ENCODE measurements at places on chromosomes 5 and 9.
A peak's percentile ranks its signal among the peaks of the same experiment; 100 is the strongest.

DNA sequence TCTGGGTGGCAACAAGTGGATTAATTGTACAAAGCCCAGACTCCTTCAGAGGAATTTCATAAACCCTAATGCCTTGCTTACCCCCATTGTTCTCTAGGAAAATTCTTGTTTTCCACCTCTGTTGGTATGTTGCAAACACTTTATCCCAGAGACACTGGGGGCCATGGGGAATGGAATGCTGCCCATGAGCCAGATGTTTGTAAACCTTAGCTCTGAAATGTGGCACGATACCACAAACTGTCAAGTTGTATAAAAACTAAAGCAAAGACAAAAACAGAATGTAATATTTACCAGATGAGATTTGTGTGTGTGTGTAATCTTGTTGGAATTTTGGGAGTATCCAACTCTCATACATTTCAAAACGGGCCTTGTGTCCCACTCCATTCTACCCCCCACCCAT is 465.0 kb downstream of the EBF1 start:
- no peak for DNase-seq

GRCh38 chr9:91583966-91584365 is 160.3 kb upstream of the NFIL3 start:
- DNase-seq: no peak

DNA sequence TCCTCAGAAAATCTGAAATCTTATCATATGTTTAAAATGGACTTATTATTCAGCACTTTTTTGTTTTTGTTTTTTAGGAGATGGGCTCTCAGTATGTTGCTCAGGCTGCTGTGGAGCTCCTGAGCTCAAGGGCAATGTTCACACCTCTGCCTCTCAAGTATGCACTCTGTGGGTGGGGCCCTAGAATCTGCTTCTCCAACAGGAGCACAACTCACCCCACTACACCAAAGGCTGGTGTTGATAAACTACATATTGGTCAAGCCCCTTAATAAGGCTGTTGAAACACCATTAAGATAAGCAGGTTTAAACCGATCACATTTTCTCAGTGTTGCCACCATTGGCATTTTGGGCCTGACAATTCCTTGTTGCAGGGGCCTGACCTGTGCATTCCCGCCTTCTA is 131.6 kb downstream of the FANCC start:
- no peak for DNase-seq

DNA sequence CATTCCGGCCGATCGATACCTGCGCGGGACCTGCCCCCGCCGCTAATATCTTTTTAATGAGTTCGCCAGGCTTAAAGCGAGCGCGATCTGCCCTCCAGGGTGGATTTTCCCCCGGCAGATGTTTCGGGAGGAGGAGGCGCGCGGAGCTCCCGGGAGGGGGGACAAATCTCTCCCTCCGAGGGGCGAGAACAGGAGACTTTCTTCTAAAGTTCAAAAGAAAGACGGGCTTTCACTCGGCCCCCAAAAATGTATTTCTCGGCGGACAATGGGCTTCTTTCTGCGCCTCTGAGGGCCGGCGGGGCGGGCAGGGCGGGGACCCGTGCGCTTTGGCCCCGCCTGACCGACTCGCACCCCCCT is 4.1 kb upstream of the PRDM12 start:
- no peak for DNase-seq

- no peak for DNase-seq
These were observed 338.0 kb downstream of the NSG2 start for GRCh38 chr5:174383210-174384167.

GRCh38 chr5:144549580-144549979 is 378.9 kb downstream of the KCTD16 start:
- peak; percentile 77 for DNase-seq

- no peak for DNase-seq
These were observed 61.7 kb downstream of the LIFR start for GRCh38 chr5:38494763-38495162.

DNA sequence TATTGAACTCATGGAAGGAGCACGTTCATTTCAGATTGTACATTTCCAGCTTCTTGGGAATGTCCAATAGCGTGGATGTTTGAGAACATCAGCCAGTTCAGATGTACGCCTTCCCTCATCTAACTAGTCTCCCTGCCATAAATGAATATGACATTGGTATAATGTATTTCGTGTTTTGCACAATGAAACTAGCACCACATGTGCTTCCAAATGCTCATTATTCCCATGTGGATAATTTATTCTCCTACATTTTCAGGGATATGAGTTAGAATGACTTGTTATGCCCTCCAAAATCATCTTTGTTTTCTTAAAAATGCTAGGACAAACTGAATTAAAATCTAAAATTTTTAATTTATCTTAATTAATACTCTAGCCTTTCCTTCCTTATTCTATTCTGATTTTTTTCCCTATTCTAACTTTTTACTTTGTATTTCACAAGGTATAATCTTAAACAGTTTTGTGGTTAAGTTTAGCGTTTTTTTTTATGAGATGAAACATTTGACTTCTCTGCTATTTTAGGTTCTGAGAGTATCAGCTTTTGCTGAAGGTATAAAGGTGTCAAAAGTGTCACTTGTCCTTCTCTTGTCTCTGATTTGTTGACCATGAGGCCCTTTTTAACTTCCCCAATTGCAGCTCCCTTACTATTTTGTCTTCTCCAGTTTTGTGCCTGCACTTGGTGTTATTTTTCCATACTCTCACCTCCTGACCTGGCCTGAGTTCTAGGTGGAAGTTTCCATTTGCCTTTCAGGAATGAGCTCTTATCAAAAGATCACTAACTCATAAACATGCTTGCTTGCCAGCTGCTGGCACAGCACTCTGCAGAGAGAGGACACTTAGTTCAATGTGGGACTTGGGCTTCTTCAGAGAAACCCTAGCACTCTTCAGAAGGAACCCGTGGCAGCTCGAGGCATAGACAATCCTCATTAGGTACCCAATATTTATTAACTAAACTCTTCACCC is 106.8 kb downstream of the FRMD3 start:
- DNase-seq: peak; percentile 10

GRCh38 chr9:8856396-8857067 is 1057.0 kb upstream of the DMAC1 start:
- DNase-seq: no peak

DNA sequence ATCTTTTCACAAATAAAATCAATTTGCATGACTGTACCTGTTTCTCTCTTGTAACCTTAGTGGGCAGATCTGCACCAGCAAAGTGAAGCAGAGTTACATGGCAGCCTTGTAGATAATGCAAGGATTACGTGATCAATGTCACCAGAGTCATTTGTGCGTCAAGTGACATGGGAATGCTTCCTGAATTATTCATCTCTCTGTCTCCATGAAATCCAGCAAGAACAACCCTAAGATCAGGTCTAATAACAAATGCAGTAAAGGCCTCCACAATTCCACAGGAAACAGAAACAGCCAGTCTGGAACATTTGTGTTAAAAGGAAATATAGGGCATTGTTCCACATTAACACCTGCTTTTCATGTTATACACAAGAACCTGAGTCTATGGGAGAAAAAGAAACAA is 7.8 kb downstream of the GZMA start:
- no peak for DNase-seq

DNA sequence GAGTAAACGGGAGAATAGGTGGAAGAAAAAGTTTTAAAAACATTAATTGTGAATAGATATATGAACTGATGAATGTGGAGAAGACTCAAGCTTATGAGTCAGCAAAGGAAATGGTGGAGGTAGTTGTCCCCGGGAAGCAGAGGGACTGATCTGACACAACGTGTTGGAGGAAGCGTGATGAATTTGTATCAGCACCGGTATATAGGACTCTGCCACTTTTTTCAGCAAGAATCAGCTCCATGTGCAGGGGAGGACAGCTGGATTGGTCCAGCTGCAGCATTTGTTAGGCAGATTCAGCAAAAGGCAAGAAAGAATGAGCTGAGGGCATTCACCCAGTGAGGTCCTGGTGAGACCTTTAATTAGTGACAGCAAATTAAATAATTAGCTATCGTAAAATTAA is 276.0 kb downstream of the TENT4A start:
- no peak for DNase-seq

DNA sequence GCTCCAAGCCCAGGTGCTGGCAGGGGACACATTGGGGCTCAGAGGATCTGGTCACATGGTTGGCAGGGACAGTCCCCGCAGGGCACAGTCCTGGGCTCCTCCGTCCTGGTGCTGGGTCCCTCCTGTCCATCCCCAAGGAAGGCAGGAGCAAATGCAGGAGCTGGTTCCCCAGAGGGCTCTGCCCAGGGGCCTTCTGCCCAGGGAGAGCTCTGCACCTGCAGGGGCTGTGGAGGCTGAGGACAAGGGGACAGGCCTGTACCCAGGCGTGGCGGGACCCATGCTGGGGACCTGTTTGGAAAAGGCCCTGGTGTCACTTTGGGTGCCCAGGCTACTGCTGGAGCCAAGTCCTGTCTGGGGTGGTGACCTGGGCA is 7.2 kb downstream of the SPATA31E1 start:
- no peak for DNase-seq

DNA sequence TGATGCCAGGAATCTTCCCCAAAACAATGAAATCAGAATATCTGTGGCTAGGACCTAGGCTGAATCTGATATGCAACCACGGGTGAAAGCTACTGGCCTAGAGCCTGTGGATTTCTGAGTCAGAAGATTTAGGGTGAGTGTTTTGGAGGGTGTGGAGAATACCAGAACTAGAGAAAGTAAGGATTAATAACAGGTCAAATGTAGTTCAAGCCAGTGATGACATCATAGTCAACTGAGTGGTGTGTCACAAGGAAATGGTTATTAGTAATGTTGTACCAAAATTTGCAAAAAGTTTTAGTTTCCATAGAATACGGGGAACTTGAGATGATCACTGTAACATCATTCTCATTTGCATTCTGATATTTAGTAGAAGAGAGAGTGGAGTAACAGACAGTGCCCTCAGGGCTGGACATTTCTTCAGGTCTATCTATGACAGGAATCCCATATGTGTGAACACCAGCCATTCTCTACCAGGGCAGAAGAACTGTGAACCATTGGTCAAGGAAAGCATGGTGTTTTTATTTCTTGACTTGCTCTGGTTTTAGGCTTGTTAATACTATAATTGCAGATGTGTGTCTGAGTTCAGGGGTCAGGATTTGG is 3.7 kb downstream of the GALNT12 start:
- DNase-seq: peak; percentile 82

GRCh38 chr9:104080983-104081382 is 13.1 kb upstream of the SMC2 start:
- no peak for DNase-seq

GRCh38 chr5:4042311-4042710 is 446.7 kb downstream of the IRX1 start:
- no peak for DNase-seq

GRCh38 chr9:34256104-34256503 is 73.0 kb downstream of the KIF24 start:
- no peak for DNase-seq

DNA sequence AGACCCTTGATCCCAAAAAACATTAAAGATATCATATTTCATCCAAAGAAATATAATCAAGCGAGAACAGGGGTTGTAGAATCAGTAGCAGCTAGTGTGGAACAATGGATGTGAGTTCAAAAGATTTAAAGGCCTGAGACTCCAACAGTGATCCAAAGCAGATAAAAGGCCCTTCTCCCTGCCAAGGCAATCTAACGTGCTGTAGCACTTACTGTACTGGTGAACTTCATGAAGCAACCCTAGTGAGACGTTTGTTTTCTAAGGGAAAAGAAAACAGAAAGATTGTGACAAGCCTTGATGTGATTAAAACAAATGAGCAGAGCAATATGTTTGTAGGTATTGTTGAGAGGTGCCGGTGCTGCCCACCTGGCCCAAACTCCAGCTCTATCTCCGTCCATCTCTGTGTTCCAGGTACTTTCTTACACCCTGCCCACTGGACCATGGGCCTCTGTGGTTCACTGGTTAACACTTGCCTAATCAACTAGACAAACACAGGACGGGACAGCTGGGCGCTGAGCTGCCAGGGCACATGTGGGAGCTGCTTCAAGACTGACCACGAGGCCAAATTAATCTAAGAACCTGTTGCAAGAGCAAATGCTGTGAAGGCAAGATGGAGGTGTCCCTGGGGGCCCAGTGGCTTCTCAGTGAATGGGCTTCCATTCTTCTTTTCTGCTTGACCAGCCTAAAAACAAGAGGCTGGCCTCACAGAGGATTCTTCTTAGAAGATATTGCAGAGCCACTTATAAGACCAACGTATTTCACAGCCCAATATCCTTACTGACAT is 265.5 kb downstream of the CWC27 start:
- DNase-seq: no peak

DNA sequence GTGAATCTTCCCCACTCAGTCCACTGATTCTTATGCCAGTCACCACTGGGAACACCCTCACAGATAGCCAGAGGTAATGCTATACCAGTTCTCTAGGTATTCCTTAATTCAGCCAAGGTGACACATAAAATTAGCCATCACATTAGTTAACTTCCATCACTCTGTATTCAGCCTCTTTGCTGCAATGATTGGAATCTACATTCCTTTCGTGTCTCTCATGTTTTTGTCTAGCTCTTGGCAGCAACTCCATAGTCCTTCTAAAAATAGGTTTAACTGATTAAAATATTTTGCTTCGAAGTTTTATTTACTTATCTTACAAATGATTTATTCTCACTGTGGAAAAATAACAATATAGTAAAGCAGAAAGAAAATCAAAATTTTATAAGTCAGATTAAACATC is 19.6 kb upstream of the RNF20 start:
- DNase-seq: peak; percentile 82

DNA sequence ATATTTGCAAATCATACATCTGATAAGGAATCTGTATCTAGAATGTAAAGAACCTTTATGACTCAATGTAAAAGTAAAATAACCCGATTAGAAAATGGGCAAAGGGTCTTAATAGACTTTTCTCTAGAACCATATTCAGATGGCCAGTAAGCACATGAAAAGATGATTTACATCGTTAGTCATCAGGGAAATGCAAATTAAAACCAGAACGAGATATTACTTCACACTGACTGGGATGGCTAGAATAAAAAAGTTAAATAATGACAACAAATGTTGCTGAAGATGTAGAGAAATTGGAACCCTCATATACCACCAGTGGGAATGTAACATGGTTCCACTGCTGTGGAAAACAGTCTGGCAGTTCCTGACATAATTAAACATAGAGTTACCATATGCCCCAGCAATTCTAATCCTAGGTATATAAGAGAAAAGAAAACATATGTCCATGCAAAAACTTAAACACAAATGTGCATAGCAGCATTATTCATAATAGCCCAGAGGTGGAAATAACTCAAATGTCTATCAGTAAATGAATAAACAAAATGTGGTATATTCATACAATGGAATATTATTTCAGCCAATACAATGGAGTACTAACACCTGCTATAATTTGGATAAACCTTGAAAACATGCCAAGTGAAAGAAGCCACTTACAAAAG is 100.4 kb upstream of the MAMDC2 start:
- no peak for DNase-seq

Data from HFFc6 (cell line).